Left renal cortex interstitium (tissue), 4 donors: ENCODE measurements at places on chromosomes 1 and 21. TPM values are rescaled to one million over a fixed set of nuclear protein-coding genes. Genes with fewer than 3 reads are reported as not detected.

Gene VCAM1
- 44.6 TPM for polyA plus RNA-seq

Gene HSD3B2
- polyA plus RNA-seq = 0.87 TPM

Gene CYP4Z1
- polyA plus RNA-seq = 0.66 TPM

Gene SLC2A5
- polyA plus RNA-seq = 1.0 TPM

Gene PRAMEF33
- polyA plus RNA-seq = not detected

Gene CCDC30
- polyA plus RNA-seq = 22.4 TPM

Gene LIN28A
- polyA plus RNA-seq = 0.04 TPM

Gene FCN3
- polyA plus RNA-seq = 1.4 TPM

Gene UCK2
- polyA plus RNA-seq = 24.2 TPM

Gene LCE1F
- not detected for polyA plus RNA-seq

Gene TEX38
- polyA plus RNA-seq = 0.54 TPM

Gene KIF21B
- 2.6 TPM for polyA plus RNA-seq

Gene SMPDL3B
- polyA plus RNA-seq = 11.5 TPM

Gene LHX8
- not detected for polyA plus RNA-seq

Gene SLFNL1
- 0.27 TPM for polyA plus RNA-seq

Gene FCRL3
- polyA plus RNA-seq = 0.16 TPM

Gene PROX1
- polyA plus RNA-seq = 6.1 TPM

Gene IGFN1
- polyA plus RNA-seq = 1.3 TPM

Gene OR2L13
- polyA plus RNA-seq = 0.10 TPM

Gene BMP8B
- polyA plus RNA-seq = 1.4 TPM

Gene RXFP4
- 0.19 TPM for polyA plus RNA-seq
